Left hindlimb (tissue), 1 donor: ENCODE measurements at places on chromosomes 3 and 15.
A peak's percentile ranks its signal among the peaks of the same experiment; 100 is the strongest.

DNA sequence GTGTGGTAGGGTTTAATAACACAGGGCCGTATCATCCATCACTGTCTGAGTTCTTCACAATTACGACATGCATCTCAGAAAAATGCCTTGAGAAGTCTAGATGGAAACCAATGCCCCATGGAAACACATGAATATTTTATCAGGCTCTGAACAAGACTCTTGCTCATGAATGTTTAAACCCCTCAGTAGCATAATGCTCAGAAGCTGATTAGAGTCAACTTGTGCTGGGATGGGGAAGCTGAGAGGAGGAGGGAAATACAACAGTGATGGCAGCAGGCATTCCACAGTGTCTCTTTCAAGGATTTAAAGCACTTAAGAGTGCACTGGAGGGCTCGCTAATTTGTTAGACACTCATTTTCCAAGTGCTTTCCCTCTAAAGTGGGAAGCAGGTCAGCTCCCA is 3.8 kb downstream of the GPR156 start:
- no peak for DNase-seq

DNA sequence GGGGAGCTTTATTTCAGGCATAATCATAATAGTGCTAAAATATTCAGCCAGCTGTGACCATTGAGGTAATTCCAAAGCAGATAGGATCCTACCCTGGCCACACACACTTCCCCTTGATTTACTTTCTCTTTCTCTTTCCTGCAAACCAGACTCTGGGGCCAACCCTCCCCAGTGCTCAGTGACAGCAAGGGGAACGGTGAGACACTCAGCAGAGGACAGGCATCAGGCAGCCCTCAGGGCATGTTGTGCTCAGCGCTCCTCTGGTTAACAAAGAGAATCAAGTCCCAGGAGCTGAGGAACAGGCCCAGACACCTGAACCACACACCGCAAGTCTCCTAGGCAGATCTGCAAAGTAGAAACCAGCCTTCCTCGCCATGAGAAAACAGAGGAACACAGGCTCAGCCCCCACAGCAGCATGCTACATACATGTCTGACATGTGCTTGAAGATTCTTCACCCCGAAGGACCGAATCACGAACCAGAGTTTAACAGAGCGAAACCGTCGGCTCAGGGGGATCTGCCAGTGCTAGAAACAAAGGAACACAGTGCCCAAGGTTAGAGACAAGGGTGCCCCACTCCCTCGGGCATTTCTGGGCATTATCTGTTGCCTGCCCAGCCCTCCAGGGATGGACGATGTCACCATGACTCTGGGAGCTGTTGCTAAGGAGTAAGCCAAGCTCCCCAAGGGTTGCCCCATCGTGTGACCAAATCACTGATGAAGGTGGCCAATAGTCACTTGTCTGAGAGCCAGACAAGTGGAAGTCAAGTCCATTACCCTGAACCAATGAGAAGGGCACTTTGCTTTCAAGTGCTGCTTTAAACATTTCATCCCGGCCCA is 17.5 kb downstream of the HDC start:
- no peak for DNase-seq

DNA sequence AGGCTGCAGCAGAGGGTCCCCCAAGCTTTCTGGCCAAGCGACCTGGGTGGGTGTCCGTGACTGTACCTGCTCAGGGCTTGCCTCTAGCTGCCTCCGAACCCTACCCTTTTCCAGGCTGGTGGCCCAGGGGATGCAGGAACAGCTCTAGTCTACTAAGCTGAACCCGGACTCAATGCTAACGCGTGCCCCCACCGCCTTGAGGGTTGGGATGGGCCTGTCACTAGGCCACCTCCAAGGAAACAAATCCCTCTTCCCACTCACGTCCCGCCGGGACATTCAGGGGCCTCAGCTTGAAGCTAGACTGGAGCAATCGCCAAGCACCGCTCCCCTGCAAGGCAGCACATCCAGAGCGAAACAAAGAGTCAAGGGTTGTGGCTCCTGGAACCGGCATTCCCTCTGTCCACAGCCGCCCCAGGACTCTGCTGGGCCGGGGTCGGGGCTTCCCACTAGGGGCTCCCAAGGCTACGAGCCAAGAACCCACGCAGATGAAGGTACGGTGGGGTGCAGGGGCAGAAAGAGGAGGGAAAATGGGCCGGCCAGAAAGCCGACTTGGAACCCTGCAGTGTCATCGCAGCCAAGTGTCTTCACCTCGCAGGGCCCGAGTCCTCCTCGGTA is 2.9 kb downstream of the FBXL22 start:
- peak; percentile 53 for DNase-seq

- DNase-seq: no peak
Measured at GRCh38 chr3:143596957-143597642, 251.2 kb downstream of the SLC9A9 start.

DNA sequence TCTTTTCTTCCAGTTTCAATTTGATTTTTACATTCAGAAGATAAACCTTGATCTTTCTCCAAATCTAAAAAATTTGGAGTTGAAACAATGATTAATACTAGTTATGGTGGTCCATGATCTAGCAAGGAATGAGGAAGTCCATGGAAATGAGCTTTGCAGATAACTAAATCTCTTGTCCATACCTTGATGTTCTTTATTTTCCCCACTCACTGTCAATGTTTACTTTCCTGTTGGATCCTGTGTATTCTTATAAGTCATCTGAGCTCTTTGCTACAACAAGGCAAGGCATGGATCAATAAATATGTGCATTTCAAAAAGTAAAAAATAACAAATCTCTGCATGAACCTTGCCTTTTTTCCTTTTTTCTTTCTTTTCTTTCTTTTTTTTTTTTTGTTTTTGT is 6.2 kb upstream of the MYO1E start:
- DNase-seq: no peak

DNA sequence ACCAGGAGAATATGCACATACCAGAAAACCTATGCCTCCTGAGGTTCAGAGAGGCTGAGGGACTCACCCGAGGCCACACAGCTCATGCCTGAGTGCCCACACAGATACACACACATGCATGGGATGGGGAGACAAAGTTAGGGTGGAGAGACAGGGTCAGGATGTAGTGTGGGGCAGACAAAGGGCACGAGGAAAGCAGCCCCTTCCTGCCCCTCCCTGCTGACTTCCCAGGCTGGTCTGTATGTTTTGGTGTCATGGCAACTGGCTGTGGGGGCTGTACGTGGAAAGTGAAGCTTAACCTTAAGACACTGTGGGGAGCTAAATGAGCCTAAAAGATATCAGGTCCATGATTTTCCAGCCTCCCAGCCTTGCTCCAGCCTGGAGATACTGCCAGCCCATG is 57.8 kb downstream of the EPHB3 start:
- DNase-seq: peak; percentile 72

DNA sequence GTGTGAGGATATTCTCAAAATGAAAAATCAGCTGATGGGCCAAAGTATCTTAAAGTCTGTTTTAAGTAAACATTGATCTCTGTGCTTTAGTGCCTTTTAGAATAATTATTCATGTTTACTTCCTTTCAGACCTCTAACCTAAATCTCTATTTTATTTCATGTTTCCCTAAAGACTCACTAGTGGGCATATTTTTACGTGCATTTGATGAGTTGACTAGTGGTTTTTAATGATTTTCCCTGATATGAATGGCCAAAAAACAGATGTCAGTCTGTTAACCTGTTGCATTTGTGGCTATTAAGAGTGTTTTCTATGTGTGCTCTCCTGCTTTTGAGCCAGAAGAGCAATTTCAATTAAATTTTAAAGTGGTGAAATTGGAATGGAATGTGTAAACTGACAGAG is 6.9 kb downstream of the FAIM start:
- DNase-seq: no peak

- no peak for DNase-seq
Measured at GRCh38 chr3:146343551-146343950, 92.6 kb upstream of the PLSCR4 start.

DNA sequence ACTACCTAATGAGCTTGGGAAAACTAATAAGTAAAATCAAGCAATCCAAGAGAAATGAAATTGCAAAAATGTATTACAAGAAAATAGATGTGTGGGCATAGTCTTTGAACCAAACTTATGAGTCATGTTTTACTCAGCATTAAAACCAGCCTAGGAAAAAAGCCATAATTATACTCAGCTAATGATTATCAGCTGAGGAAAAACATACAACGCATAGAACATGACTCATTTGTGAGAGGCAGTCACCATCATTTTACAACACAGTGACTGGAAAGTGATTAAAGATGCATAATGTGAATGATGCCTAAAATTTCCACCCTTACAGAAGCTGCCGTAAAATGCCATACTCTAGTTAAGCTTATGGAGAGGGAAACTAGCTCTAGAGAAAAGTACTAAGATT is 238.0 kb upstream of the EOMES start:
- no peak for DNase-seq

DNA sequence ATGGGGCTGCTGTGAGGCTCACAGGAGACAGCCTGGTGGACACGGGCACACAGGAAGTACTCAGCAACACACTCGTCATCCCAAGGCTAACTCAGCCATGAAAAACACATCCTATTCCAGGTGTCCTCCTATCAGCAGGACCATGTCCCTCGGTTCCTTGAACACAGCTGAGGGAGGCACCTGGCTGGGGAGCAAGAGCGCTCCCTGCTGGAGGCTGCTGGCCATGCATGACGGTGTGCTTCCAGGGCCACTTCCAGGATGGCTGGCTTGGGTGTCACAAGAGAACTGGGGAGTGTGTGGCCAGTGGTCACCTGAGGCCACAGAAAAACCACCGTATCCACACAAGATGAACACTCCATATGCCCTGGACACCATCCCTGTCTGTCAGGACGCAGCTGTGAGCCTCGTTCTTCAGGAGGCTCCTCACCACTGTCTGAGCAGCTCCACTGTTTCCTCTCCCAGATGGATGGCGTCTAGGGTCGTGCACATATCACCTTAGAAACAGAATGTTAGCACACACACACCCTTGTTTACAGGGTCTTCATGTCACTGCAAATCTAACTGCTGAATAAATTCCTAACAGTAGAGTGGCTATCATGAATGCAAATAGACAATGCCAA is 31.0 kb downstream of the POC1A start:
- peak; percentile 82 for DNase-seq

DNA sequence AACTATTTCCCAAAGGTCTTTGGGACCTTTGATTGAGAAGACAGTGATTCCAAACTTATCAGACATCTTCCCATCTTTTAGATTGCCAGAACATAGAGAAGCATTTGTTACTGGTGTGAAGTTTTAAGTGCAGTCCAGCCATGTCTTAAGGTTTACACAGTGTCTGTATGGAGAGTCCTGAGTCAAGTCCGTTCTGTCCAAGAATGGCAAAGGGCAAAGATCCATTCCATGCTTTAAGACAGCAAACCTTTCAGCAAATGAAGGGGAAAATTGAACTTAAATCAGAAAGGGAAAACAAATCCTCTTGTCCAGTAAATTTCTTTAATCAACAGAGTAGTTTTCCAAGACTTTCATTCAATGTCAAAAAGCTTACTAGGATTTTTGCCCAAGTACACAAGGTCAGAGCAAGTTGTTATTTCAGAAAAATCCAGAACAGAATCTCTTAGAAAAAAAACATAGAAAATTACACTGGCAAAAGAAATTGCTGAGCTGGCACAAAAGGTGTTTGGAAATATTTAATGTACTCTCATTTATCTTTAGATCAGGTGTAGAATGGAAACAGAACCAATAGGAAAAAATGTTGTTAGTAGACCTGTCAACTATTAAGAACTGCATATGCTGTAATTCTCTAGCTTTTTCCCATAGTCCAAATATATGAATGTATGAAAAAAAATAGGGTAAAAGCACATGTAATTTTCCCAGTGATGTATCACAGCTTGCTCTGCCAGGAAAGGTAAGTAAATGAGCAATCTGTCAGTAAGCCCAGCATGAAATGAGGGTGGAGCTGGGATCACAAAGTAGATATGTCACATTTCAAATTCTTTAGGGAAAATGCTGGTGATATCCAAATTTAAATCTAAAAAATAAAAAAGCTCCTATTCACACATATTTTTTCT is 1099.9 kb downstream of the TUSC7 start:
- no peak for DNase-seq

DNA sequence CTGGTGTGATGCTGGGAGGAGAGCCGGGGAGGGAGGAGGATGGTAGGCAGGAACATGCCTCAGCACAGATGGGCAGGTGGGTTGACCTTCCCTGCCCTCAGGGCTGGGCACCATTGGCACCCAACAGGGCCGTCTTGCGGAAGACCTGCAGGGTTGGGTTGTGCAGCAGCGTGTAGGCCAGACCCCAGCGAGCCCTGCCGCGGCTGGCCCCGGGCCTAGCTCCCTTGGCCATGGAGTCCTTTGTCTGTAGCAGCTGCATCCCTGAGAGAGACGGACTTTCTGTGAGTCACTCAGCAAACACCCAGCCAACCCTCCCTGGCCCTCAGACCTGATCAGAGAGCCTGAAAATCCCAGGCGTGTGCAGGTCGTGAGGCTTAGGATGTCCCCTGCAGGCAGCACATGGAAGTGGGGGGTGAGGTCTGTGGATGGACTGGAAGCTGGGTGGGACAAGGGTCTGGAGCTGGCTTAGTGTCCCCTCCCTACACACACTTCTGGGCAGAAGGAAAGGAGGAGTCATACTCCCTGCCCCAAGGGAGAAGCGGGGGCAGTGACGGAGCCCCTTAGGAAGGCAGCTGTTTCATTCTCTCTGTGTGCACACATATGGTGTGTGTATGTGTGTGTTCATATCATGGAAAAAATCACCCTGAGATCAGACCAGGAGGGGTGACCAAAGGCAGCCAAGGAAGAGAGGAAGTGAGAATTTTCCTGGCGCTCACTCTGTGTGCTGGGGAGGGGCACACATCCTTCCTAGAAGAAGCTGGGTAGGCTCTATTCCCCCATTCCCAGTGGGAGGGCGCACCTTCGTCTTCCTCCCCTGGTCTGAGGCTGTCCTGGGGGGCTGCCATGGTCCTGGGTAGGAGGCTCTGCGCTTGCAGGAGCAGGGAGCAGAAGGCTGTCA is 6.7 kb downstream of the ISLR start:
- peak; percentile 69 for DNase-seq

DNA sequence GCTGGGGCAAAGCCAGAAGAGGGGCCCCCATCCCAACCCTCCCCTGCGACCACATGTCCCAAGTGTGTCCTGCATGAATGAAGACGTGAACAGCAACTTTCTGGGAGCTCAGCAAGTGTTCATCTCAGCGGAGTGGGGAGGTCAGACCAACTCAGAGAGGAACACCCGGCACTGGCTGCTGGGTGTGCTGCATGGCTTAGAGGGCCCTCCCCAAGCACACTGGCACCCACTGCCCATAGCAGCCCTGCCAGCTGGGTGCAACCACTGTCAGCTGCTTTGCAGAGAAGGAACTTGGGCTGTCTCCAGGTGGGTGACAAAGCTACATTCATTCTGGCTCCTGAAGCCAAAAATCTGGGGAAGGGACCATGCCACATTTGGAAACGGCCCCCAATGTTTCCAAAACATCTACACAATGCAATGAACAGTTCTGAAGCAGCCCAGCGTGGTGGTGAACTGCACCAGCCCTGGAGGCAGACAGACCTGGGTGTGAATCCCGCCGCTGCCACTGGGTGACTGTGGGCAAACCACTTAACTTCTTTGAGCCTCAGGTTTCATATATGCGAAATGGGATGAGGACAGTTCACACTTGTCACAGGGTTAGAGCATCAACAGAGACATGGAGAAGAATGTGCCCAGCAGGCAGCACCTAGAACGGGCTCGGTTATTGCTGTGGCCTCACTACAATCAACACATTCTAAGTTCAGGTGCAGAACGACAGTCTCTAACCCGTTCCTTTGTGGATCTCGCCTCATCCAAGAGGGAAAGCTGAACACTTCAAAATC is 145.4 kb downstream of the NUP210 start:
- DNase-seq: no peak

GRCh38 chr15:33068511-33068990 is 126.0 kb downstream of the FMN1 start:
- DNase-seq: peak; percentile 77

- DNase-seq: peak; percentile 78
Measured at GRCh38 chr15:31365655-31366127, 39.1 kb downstream of the KLF13 start.

GRCh38 chr3:176376531-176376930 is 820.8 kb downstream of the TBL1XR1 start:
- DNase-seq: no peak

- DNase-seq: no peak
Measured at GRCh38 chr3:18556503-18557135, 131.5 kb upstream of the SATB1 start.
